ENCODE measurements at places on chromosomes 11 and 22. TPM values are rescaled to one million over a fixed set of nuclear protein-coding genes. Genes with fewer than 3 reads are reported as not detected.

GRCh38 chr11:20122131-20122530 lies 38.1 kb downstream of the DBX1 start:
- DNase-seq, result no peak
- H3K27ac ChIP-seq, result no peak overlapping the region
- peaks cover 4% of the 10 kb centered on the region for H3K4me1 ChIP-seq
- peaks cover 17% of the 10 kb centered on the region for H3K36me3 ChIP-seq

NUDT22 gene
- 47.8 TPM for total RNA-seq

OR52E8 gene
- total RNA-seq, result not detected

LIPT2 gene
- 1.8 TPM for total RNA-seq
